ENCODE measurements at places on chromosomes 16 and 17. TPM values are rescaled to one million over a fixed set of nuclear protein-coding genes. Genes with fewer than 3 reads are reported as not detected.

DNA sequence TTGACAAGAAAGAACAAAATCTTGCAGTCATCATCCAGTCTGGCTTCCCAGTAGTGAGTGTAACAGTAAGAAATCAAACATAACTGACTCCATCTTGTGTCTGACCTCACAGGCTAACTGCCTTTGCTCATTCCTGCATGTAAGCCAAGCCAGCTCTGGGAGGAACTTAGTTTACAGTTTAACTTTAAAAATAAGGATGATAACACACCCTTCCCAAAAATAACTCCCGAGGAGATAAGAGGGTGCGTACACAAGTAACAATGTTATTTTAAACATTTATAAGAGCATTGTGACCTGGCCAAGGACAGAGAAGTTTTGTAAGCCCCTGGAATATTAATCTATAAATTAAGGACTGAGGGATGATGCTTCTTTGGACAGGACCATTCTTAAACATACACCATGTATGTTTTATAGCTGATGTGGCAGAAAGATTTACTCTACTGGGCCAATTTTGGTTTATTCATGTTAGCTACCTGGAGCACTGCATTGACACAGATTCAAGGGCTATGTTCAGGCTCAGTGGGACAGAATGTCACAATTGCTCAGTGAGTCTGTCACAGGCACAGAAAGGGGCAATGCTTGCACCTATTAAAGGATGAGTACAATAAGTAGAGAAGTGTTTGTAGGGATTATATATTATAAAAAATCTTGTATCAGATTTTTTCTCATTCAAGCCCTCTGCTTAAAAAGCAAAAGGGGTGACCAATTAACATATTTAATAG lies 344.1 kb downstream of the UTP18 start:
- DNase-seq = no peak

Gene PLK1
- total RNA-seq = 13.1 TPM

Gene OSGIN1
- total RNA-seq = 4.4 TPM

Gene RHBDF1
- 40.2 TPM for total RNA-seq

GRCh38 chr17:50884439-50885311 lies 18.5 kb upstream of the TOB1 start:
- DNase-seq = no peak

- DNase-seq = no peak
Measured at GRCh38 chr16:2464333-2464732, 4.4 kb downstream of the TEDC2 start.

DNA sequence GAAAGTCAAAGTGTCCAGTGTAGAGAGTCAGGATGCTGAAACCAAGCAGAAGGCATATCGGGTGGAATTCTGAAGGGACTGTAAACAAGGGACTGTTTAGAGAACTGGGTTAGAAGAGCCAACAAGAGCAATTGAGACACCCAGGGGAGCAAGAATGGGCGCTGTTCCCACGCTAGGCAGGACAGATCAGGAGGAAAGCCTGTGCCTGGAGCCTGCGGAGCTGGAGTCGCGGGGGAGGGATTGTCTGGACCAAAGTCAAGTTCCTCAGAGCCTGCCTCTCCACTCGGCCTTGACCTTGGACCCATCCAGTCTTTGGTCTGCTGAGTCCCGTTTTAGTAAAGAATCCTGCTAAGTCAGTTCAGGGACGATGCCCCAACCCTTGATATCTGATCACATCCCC lies 14.7 kb upstream of the KLHL36 start:
- DNase-seq = no peak

GRCh38 chr16:46828943-46829342 lies 2.0 kb downstream of the C16orf87 start:
- DNase-seq = no peak

DNA sequence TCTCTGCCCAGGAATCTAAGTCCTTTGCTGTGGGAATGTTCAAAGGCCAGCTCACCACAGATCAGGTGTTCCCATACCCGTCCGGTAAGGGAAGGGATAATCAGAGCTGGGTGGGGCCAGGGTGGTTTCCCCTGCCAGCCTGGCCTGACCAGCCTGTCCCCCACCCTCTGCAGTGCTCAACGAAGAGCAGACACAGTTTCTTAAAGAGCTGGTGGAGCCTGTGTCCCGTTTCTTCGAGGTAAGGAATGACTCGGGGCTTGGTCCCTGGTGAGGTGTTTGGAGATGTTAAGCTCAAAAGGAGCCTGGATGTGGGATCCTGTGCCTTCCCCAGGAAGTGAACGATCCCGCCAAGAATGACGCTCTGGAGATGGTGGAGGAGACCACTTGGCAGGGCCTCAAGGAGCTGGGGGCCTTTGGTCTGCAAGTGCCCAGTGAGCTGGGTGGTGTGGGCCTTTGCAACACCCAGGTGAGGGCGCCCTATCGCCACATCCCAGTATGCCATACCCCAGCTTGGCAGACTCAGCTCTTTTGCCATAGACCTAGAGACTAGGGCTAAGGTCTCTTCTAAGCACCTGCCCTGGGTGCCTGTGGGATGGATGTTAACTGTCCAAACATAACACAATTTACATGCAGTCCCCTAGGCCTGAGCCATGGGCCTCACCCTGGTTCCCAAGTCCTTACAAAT lies 997 bp downstream of the ACADVL start:
- no peak for DNase-seq

- DNase-seq = no peak
Measured at GRCh38 chr17:4657678-4658077, 16.2 kb upstream of the ALOX15 start.

All from kidney epithelial cell (primary cell).